ENCODE measurements at places on chromosomes 7 and 10.

DNA sequence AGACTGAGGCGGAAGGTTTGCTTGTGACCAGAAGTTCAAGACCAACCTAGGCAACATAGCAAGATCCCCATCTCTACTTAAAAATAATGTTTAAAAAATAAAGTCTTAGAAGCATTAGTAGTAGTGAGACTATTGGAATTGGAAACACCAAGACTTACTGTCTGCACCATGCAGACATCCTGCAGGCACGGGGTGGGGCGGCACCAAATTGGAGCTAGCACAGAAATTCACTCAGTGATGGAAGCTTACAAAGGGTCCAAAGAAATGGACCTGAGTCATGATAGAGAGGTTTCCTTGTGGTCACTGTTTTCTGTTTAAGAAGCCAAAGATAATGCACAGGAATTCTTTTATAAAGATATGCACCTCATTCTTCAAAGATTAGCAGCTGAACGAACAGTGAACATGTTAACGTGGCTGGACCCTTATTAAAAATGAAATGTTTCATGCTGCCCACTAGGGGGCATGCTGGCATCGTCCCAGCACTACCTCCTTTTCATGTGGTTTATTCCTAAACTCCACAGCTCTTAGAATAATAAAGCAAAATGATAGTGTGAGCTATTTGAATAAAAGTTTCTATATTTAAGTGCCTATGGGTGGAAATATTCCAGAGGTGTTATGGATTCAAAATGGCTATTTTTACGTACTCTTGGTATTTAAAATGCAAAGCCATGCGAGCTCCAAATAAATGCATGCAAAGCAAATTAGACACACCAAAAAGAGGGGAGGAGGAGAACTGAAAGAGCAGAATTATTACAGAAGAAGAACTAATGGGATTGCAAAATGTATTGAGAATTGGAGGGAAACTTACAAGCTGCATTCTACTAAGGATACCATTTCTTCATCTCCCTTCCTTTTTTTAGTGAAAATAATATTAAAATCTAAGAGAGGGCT lies 28.6 kb downstream of the PDSS1 start:
- no peak for DNase-seq

GRCh38 chr10:32548208-32548607 lies 102.3 kb downstream of the CCDC7 start:
- DNase-seq = no peak

GRCh38 chr10:97596101-97597082 lies 6.9 kb downstream of the C10orf62 start:
- DNase-seq = no peak

DNA sequence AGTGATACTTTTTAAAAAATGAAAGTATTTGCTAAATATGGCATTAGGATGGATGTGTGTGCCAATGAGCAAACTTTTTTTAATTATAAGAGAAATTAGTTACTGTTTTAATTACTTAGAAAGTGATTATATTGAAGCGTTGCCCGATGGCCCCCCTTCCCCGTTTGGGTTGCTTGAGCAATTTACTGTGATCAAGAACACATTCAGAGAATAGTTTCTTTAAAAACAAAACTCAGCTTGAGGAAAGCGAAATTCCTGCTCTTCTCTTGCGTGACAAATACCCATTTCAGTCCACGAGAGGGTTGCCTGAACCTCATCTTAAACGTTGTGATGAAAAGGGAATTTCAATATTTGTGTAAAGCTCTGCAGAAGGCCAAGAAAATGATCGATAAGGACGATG lies 234.1 kb downstream of the GATA3 start:
- DNase-seq = no peak

DNA sequence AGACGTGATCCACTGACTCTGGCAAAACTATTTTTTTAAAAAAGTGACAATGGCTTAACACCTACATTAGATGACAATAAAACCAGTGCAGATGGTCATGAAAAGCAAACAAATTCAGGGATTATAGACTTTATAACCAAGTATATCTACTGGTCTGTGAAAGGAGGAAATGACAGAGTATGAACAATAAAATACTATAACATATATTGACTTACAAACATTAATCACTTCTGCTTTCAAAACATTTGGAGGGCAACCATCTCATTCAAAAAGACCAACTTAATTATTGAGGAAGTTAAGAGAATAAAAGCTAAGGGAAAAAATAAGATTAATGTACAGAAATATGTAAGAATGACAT lies 34.8 kb downstream of the JMJD1C start:
- no peak for DNase-seq

DNA sequence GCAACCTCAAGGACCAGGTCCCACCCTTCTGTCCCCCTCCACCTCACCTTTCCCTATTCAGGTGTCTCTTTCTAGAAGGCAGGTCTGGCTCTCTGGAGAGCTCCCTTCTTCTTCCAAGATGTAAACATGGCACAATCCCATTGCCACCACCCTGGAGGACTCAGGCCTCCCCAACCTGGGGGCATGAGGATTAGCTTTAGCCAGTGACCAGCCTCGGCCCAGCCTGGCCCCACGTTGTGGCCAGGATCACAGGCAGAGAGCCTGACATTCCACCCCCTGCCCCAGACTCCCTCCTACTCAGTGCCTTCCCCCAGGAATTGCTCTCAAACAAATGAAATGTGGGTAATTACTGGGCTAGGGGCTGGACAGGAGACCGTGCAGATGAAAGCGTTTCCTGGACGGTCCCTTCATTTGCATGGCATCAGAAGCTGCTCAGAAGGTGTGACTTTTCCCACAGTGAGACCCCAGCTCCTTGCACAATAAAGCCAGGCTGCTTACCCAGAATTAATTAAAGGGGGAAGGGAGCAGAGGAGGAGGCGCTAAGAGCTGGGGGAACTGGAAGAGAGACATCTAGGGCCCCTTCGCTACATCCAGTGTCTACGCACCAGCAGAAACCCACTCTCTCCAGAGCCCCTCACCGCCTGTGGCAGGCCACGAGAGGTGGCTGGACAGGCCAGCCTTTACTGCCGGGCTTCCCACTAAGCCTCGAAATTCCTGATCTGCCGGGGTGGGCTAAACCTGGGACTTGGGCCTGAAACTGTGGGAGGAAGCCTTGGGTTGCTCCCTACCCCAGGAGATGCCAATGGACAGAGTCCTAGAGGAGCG lies 7.7 kb downstream of the FGF8 start:
- no peak for DNase-seq

GRCh38 chr7:96084881-96085553 lies 236.9 kb downstream of the SLC25A13 start:
- peak; percentile 94 for DNase-seq

DNA sequence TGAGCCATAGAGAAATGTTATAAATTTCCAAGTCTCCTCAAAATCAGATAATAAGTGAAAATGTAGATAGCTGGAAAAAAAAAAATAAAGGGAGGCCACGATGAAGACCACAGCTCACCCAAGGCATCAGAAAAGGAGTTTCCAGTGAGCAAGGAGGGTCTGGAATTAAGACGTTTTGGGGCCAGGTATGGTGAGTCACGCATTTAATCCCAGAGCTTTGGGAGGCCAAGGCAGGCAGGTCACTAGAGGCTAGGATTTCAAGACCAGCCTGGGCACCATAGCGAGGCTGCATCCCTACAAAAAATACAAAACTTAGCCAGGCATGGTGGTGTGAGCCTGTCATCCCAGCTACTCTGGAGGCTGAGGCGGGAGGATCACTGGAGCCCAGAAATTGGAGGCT lies 65.5 kb downstream of the ASB13 start:
- no peak for DNase-seq

- DNase-seq = no peak
These were observed 195.0 kb downstream of the DNAJC1 start for GRCh38 chr10:21808550-21808949.

DNA sequence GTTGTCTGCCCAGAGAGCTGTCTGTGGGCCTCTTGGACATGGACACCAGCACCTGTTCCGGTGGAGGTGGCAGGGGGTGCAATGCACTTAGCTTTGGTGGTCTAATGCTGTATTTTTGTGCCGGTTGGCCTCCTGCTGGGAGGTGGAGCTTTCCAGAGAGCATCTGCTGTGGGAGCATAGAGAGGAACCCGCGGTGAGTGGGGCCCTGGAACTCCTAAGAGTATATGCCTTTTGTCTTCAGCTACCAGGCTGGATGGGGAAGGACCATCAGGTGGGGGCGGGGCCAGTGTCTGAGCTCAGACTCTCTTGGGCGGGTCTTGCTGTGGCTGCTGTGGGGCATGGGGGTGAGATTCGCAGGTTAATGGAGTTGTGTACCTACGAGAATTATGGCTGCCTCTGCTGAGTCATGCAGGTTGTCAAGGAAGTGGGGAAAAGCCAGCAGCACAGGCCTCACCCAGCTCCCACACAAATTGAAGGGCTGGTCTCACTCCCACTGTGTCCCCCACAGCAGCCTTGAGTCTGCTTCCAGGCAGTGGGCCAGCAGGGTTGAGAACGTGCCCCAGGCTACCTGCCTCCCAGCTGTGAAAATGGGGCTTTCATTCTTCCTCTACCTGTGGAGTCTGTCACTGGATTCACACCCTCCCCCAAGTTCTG lies 29.0 kb downstream of the JAKMIP3 start:
- no peak for DNase-seq

DNA sequence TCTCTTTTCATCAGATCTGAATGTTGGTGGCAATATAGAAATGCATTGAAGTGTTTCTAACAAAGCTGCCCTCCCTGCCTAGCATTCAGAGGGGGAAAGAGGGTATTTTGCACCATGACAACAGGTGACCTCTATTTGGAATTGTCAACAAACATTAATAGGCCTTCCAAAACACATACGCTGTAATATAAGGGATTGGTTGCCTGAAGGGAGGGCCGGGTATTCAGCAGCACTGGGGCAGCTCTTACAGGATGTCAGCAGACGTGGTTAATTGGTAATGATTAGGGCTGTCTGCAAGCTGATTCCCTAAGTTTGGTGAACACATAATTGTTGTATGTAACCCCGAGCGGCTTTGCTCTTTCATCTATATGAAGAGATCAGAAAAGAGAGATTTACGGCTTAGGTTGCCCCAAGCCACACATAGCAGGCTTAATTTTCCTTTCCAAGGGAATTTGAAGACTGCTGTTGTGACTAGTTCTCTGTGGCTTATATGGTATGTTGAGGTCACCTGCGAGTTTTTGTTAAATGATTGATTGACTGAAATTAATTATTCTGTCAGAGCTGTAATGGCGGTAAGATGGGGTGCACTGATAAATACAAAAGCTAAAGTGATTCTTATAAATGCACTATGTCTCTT lies 759.3 kb downstream of the LRMDA start:
- peak; percentile 19 for DNase-seq

- DNase-seq = no peak
These were observed 665 bp downstream of the BHLHA15 start for GRCh38 chr7:98211676-98212531.

DNA sequence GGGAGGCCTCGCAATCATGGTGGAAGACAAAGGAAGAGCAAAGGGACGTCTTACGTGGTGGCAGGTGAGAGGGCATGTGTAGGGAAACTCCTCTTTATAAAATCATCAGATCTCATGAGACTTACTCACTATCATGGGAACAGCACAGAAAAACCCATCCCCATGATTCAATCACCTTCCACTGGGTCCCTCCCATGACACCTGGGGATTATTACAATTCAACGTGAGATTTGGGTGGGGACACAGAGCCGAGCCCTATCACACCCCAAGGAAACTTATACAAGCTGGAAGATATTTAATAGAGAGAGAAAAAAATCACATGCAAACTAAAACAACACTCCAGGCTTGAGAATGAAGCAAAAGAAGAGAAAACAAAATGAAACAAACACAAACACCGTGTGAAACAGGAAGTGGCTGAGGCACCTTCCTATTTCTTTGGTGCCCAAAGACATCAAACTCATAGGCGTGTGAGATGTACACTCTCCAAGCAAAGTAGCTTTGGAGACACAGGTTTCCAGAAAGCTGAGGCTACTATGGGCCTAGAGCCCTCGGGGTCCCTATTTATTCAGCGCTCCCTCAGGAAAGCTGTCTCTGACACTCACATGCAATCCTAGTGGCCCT lies 97.2 kb downstream of the PRKCQ start:
- no peak for DNase-seq

DNA sequence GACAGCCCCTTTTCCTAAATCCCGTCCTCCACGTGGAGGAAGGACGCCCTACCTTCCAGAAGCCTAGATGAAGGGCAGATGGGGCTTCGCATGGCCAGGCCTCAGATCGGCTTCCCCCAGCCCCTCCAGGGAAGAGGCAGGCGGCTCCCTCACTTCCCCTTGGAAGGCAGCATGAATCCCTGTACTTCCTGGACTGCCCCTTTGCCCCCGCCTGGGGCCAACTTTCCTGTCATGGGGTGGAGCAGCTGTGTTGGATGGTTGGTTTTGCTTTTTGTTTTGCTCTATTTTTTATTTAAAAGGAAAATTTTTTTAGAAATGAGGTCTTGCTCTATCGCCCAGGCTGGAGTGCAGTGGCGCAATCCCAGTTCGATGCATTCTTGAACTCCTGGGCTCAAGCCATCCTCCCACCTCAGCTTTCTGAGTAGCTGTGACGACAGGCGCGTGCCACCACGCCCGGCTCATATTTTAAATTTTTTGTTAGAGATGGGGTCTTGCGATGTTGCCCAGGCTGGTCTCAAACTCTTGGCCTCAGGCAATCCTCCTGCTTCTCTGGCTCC lies 27.2 kb downstream of the GTF2IRD1 start:
- DNase-seq = no peak

DNA sequence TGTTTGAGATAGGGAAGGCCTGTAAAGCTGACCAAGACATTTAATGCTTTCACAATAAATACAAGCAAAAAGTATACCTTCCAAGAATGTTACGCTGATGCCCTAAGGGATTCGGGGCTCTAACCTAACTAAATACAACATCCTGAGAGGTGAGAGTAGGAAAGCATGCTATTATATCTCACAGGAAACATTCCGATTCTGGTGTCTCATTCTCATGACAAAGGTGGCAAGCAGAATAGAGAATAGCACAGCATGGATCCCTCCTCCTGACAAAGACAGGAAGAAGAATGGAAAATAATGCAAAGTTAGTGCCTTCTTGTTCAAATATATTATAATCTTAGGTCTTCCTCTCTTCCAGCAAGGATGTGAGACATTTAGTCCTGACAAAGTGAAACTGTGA lies 504.3 kb downstream of the TFEC start:
- DNase-seq = no peak

GRCh38 chr10:124449170-124450011 lies 444 bp downstream of the NKX1-2 start:
- no peak for DNase-seq

DNA sequence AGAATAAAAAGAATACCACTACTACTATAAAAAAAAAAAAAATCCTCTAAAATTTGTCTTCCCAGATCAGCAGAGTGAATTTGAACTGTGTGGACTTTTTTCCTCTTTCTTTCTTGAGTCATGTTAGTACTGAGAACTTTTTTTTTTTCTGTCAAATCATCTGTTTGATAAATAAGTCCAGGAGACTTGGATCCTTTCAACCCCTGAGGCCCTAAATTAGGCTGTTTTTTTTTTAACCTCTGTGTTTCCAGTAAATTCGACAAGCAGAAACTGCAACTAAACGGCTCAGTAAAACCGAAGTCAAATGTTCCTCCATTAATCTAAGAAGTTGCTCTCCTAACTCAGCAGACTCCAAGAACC lies 2.7 kb downstream of the MAP3K8 start:
- DNase-seq = no peak

DNA sequence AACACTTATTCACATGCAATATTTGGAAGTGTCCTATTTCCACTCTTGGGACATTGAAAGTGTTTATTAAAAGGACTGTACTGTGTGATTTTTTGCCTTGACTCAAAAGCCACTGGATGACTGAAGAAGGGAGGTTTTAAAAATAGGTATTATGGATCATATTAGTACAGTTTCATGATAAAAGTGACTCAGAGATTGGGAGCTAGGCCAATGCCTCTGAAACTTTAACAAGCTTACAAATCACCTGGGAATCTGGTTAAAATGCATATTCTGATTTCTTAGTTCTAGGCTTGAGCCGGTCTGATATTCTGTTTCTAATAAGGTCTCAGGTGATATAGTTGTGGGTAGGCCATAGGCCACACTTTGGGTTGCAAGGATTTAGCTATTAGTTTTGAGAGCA lies 191.2 kb downstream of the PLXDC2 start:
- DNase-seq = no peak
